ENCODE measurements at places on chromosomes 3 and 15.

- DNase-seq = peak; percentile 75
Observed at GRCh38 chr3:139427283-139428060, 38.0 kb upstream of the COPB2 start.

DNA sequence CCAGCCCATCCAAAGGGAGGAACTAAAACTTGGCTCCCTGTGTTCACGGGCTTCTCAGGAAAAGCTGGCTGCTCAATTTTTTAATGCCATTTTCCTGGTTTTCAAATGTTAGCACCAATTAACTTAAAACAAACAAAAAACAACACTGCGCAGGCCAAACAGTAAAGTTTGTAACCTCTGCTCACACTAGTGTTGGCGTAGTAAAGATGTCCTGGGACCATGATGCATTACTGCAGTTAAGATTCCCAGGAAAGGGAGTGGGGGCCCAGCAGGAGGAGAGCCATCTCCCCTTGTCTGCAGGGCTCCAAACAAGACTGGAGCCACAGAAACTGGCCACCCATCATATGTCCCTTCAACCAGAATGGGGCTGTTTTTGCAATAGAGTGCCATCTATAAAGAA is 74.0 kb downstream of the KY start:
- DNase-seq = no peak

GRCh38 chr3:19105826-19106225 is 42.5 kb upstream of the KCNH8 start:
- no peak for DNase-seq

GRCh38 chr3:195003893-195004289 is 267.1 kb downstream of the XXYLT1 start:
- DNase-seq = no peak

DNA sequence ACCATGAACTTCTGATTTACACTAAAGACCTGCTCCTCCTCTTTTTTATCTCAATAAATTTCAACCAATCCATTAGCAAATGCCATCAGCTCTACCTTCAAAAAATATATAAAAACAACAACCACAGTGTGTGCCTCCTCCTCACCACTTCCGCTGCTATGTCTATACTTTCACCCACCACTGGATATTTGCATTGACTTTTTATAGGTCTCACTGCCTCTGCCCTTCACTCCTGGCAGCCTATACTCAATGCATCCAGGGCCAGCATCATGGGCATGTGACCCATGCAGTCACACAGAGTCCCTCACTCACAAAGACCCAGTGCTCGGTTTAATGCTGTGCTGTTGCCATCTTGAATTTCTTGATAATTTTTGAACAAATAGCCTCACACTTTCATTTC is 53.5 kb upstream of the CCDC54 start:
- no peak for DNase-seq

GRCh38 chr3:100523050-100523760 is 30.8 kb downstream of the TMEM45A start:
- no peak for DNase-seq

DNA sequence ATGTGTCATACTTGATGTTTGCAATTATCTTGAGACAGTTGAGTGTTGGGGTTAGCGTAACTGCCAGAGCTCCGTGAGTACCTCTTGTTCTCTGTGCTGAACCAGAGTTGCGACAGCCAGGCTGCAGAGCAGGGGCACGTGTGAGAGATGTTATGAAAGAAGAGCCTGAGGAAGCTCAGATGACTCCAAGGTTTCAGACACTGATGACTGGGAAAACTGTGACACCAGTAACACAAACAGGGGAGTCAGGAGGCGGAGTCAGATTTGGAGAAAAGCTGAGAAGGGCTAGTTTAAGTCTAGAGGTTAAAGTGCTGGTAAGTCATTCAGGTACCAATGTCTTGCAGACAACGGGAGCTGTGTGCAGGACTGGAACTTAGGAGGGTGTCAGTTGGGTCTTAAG is 45.0 kb downstream of the BLM start:
- no peak for DNase-seq

- DNase-seq = no peak
Observed at GRCh38 chr15:24944954-24945353, 9.8 kb upstream of the SNRPN start.
